ENCODE measurements at places on chromosomes 4 and X.
A peak's percentile ranks its signal among the peaks of the same experiment; 100 is the strongest.

- no peak for DNase-seq
These were observed 69.9 kb upstream of the WDR1 start for GRCh38 chr4:10186228-10187214.

- no peak for DNase-seq
These were observed 33.6 kb upstream of the TBC1D9 start for GRCh38 chr4:140789759-140790158.

- no peak for DNase-seq
These were observed 35.8 kb downstream of the CHRDL1 start for GRCh38 chrX:110759785-110760184.

GRCh38 chr4:6972911-6973310, 63.3 kb downstream of the TBC1D14 start:
- DNase-seq: no peak

- no peak for DNase-seq
These were observed 78.4 kb upstream of the RBPJ start for GRCh38 chr4:26242451-26242850.

DNA sequence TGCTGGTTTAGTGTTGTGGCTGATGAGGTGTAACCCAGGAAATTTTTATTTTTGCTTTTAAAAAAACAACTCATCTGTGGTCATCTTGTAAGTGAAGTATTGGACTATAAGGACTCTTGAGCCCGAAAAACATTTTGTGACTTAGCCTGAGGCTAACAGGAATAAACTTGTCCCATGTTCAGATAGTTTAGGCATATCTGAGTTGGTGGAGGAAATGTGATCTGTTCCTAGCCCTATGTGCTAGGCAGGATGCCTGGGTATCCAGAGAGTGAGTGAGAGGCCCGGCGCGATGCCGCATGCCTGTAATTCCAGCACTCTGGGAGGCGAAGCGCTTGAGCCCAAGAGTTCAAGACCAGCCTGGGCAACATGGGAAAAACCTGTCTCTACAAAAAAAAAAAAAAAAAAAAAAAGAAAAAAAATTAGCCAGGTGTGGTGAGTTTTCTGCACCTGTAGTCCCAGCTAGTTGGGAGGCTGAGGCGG, 3.7 kb downstream of the SMS start:
- no peak for DNase-seq

GRCh38 chr4:78336093-78336943, 215.3 kb upstream of the ANXA3 start:
- no peak for DNase-seq

GRCh38 chr4:4383085-4383484, 3.8 kb upstream of the NSG1 start:
- DNase-seq: no peak

DNA sequence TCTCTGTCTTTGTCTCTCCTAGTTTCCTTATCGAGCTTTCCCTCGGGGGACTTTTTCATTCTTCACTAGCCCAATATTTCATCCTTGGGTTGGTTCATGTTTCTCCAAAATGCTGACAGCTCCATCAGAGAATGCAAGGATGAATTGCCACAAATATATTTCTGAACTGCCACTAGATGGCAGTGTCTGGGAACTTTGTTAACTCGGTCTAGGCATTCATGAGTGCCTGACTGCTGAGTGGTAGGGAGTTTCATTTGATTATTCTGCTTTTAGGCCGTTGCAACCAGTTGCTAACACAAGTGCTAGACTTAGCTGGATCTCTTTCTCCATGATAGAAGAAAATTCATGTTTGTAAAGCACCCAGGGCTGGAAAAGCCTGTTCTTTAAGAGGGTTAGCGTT, 73.5 kb upstream of the RAP2C start:
- no peak for DNase-seq

DNA sequence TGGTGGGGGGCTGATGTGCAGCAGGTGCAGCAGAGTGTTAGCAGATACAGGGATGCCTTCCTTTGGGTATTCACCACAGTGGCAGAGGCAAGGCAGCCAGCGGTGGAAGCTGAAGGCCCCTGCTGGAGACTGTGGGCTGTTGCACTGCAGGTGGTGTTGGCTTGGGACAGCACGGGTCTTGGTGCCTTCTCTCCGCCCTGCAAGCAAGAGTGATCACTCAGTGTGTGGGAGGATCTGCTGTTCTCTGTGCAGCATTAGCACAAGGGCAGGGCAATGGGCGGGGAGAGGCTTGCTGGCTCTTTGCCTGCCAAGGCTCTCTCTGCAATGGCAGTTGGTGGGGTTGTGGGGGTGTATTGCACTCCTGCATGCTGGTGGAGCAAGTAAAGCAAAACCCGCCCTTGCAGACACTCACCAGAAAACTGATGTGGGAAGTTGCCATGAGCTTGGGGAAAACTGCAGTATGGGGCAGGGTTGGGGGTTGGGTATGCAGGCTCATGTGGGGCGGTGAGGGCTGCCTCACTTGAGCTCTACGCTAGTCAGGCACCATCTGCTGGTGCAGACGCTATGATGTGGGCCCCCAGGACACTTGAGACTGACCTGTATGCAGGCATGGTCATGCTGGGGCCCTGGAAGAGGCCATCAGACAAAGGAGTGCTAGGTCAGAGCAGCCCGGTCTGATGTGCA, 820.8 kb upstream of the GRIA3 start:
- DNase-seq: no peak

DNA sequence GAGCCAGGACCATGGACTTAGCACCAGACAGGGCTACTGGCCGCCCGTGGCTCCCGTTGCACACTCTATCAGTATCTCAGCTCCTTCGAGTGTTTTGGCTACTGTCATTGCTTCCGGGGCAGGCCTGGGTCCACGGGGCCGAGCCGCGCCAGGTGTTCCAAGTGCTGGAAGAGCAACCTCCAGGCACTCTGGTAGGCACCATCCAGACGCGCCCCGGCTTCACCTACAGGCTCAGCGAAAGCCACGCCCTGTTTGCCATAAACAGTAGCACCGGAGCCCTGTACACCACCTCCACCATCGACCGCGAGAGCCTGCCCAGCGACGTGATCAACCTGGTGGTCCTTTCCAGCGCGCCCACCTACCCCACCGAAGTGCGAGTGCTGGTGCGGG, 1.6 kb downstream of the FAT4 start:
- DNase-seq: no peak

GRCh38 chrX:47751670-47752069, 85.0 kb upstream of the ZNF81 start:
- peak; percentile 2 for DNase-seq

DNA sequence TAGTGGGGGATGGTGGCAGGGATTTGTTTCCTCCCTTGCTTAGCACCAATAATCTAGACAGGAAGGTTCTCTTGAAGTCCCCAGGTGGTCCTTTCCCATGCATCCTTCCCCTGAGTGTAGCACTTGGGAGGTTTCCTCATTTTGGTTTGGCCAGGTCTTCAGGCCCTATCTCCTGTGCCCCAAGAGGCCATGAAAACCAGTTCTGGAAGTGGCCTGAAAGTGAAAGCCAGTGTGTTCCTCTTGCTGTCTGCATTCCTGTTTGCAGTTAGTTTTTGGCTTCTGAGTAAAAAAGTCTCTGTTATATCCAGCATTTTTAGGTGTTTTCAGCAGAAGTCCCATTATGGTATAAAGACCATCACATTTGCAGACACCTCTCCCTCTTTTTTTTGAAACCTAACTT, 59.5 kb downstream of the MTM1 start:
- DNase-seq: no peak

- DNase-seq: no peak
These were observed 6.2 kb downstream of the RTL5 start for GRCh38 chrX:72125331-72126047.

DNA sequence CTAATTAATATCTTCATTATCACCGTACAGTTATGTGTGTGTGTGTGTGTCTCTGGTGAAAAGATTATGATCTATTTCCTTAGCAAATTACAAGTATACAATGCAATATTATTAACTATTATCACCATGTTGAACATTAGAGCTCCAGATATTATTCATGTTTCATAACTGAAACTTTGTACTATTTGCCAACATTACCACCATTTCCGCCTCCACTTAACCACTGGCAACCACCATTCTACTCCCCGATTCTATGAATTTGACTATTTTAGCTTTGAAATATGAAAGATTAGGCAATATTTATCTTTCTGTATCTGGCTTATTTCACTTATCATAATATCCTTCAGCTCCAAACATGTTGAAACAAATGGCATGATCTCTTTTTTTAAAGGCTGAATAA, 717.9 kb downstream of the ARAP2 start:
- DNase-seq: no peak

DNA sequence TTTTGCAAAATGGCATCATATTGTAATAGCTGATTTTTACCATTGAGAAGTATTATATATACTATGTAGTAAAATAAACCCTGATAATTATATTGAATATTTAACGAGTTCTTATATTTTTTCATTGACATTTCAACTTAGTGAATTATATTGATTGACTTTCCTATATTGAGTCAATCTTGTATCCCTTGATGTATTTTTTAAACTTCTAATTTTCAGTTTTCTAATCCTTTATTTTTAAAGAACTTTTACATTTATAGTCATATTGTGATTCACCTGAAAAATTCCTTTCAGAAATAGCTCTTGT, 54.4 kb downstream of the CXCL1 start:
- no peak for DNase-seq

Data from NCI-H1930 (cell line).